Stimulated activated CD8-positive, alpha-beta memory T cell treated with anti-CD3 and anti-CD28 coated beads, Interleukin-4, amount 100 ng/mL, for 24 hours (primary cell): ENCODE measurements at places on chromosomes 12 and 14.

GRCh38 chr14:51869411-51870100 is 9.1 kb downstream of the GNG2 start:
- DNase-seq = peak; percentile 49

DNA sequence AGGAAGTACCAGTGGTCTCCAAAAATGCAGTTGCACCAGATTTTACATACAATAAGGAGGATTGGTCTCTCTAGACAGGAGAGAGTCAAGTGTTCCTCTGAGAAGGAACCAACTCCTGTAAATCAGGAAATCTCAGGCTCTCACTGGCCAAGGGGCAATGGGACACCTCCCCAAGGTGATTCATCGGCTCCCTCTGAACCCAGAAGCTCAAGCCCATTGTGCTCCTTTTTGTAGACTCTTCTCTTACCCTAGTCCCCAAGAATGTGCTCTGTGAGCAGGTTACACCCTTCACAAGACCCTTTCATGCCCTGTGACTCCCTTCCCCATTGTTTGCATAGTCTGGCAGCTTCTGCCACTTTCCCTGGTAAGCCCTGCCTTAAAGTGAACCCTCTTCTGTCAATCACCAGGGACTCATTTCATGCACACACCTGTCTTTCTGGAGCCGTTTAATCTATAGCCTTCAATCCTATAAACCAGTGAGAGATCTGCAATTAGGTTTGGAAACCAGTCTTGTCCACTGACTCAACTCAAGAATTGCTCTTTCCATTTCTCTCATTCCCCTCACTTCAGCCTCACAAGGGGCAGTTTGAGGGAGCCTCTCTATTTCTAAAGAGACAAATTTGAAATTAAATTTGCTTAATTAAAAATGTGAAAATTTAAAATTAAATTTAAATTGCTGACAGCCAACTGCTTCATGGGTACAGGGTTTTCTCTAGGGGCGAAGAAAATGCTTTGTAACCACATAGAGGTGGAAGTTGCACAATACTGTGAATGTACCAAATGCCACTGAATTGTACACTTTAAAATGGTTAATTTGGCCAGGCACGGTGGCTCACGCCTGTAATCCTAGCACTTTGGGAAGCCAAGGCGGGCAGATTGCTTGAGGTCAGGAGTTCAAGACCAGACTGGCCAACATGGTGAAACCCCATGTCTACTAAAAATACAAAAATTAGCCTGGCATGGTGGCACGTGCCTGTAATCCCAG is 38.3 kb upstream of the LTA4H start:
- no peak for DNase-seq

DNA sequence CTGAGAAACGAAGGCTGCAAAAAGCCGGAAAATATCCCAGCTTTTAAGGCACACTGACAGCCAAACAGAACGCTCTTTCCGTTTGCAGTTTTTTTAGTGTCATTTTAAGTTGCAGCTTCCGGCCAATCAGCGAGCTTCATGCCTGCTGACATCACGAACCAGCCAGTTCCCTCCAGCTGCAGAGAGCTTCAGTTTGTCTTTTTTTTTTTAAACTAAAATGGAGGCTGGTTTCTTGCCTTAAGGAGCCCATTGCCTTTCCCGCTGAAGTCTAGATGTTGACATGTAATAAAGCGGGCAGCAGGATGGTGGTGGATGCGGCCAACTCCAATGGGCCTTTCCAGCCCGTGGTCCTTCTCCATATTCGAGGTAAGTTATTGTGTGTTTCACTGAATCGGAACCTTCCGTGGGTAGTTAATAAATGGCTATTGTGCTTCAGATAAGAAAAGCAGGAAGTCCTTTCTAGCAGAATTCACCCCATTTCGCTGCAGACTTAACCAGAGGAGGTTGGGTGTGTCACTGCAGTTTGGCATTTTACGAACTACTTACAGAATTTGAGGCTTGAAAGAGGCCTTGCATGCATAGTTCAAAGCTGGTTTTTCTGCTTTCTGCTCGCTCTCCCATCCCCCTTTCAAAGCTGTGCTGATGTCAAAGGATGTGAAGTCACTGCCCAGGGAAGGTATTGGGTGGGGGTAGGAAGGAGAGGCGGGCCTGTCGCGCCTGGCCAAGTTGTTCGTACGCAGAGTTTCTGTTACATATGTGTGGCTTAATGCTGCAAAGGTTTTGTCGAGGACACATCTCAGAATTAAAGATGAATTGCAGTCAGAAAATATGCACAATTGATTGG is 48.4 kb downstream of the PPP2R5C start:
- DNase-seq = peak; percentile 65

GRCh38 chr12:69553628-69554248 is 31.5 kb upstream of the CCT2 start:
- no peak for DNase-seq

- no peak for DNase-seq
These were observed at the start of gene ARHGEF40 for GRCh38 chr14:21070083-21070609. TSS of gene ARHGEF40 (plus strand) at chr14:21070304. CDS start at chr14:21070397, 93 bp downstream.

DNA sequence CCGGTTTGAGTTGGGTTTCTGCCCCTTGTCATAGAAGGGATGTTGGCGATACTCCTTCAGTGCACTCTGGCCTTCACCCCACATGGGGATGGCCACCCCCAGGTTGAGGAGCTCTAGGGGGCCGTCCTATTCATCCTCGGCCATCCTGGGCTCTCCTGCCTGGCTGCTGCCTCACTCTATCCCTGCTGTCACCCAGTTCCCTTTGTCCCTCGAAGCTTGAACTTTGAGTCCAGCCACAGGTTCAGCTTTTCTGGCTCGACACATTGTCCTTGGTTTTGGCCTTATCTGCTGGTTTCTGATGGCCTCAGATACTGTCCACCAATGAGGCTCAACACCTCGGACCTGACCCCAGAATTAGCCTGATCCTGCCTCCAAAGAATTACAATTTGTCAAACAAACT is 58.6 kb downstream of the C14orf132 start:
- DNase-seq = no peak

- DNase-seq = no peak
These were observed 32.0 kb upstream of the LRRK2 start for GRCh38 chr12:40192704-40193255.

GRCh38 chr12:120534703-120535655 is 823 bp downstream of the RNF10 start:
- peak; percentile 33 for DNase-seq
